ENCODE measurements at places on chromosomes 5 and 9.

- DNase-seq: no peak
Measured at GRCh38 chr9:91034976-91035824, 233.6 kb downstream of the SYK start.

- DNase-seq: no peak
Measured at GRCh38 chr5:143921525-143922311, 109.8 kb downstream of the HMHB1 start.

- DNase-seq: no peak
Measured at GRCh38 chr9:32136700-32137339, 247.6 kb upstream of the ACO1 start.

DNA sequence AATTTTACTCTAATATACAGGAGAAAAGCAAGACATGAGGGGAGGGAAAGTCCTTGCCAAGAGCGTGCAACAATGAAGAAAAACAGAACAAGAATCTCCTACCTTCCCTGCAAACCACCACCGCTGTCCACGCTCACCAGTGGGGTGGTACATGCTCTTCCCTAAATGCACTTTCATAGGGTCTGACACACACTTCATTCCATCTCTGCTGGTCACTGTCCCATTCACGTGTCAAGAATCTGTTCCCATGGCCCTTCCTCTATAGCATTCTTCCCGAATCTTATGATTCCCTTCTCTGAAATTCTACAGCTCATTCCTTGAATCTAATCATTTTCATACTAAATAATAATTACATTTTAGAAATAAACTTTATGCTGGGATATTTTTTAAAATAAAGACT, 11.4 kb upstream of the DNAH5 start:
- DNase-seq: no peak

GRCh38 chr5:178433273-178433775, 156.9 kb downstream of the COL23A1 start:
- DNase-seq: no peak

- no peak for DNase-seq
Measured at GRCh38 chr5:78116167-78116566, 178.3 kb downstream of the AP3B1 start.

- DNase-seq: no peak
Measured at GRCh38 chr5:163894645-163895044, 389.2 kb downstream of the MAT2B start.

DNA sequence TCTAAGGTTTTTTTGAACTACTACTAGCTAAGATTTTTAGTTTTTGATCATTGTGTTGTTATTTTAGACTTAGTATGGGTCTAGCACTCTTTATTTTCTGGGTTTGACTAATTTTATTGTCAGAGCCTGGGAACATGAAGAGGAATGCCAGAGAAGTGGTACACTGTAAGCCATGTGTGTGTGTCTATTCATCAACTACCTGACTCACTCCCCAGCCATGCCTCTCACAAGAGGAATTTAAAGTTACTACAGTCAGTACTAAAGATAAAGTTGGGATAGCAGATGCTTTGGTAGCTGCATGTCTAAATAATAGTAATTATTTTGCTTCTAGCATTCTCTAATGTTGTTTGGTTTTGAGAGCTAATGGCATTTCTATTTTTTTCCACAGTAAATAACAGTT, 264.8 kb downstream of the CSNK1G3 start:
- DNase-seq: no peak

DNA sequence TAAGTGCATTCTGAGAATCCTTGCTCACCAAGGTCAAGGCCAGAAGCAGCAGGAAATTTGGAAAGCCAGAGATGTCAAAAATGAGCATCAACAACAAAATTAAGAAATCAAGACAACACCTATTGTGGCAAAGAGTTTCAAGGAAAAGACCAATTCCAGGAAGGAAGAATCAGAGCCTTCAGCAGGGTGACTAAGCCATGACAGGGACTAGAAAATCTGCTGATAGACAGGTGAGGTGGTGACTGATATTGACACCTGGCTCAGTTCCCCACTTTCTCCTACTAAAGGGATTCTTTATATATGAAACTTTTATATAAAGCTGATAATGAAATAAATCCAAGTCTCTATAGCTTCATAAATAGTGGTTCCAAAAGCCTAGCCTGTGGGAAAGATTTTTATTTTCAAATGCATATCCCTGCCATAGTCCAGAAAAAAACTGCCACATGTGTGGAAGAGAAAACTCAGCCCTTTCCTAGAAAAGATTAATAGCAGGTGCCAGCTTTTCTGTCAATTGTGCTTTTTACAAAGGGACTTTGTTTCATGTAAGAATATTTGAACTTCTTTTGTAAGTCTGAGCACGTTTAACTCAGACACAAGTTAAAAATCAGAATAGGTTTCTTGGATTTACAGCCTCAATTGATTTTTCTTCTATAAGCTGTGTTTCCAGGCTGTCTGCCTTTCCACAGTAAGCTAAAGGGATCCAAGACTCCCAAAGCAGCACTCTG, 81.1 kb upstream of the GRAMD2B start:
- no peak for DNase-seq

DNA sequence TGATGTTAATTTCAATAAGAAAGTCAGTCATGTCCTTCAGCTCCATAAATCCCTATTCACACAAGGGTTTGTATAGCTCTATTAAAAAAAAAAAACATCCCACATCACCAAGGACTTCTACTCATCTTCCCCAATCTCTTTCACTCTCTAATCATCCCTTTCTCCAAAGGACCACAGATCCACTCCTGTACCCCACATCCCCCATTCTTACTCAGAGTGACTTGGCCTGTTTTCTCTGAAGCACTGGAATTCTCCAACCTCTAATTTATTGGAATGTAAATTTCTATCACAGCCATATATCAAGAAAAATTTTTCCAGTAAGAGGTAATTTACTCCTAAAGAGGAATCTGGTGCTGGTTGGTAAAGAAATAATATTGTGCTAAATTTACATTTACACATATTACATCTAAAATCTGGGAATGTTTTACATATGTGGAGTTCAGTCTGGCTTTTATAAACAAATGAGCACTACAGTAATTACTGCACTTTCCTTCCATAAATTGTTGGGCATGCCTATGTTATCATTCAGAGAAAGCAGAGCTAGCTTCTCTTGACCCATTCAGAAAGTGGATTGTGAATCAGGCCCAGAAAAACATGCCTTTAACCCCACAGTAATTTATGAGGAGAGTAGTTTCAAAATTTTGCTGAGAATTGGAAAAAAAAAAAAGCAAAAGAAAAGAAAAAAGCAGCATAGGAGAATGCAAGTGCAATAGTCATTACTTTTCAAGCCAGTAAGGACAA, 399.5 kb upstream of the TNC start:
- no peak for DNase-seq

DNA sequence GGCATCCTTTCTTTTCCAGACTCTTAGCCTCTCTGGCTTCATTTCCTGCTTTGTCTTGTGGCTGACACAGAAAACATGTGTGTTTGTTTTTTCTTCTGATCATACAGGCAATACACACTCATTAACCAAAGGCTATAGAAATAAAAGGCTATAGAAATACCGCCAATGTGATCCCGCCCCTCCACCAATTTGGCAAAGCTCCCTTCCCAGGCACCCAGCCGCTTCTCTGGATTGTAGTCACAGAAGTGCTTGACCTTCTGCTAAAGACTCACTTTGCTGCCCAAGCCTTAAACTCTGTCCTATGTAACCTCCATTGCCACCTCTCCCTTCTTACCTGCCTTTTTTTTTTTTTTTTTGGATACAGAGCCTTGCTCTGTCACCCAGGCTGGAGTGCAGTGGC, 5.3 kb downstream of the TXNDC15 start:
- no peak for DNase-seq

- no peak for DNase-seq
Measured at GRCh38 chr5:35626553-35626952, 8.9 kb downstream of the SPEF2 start.

DNA sequence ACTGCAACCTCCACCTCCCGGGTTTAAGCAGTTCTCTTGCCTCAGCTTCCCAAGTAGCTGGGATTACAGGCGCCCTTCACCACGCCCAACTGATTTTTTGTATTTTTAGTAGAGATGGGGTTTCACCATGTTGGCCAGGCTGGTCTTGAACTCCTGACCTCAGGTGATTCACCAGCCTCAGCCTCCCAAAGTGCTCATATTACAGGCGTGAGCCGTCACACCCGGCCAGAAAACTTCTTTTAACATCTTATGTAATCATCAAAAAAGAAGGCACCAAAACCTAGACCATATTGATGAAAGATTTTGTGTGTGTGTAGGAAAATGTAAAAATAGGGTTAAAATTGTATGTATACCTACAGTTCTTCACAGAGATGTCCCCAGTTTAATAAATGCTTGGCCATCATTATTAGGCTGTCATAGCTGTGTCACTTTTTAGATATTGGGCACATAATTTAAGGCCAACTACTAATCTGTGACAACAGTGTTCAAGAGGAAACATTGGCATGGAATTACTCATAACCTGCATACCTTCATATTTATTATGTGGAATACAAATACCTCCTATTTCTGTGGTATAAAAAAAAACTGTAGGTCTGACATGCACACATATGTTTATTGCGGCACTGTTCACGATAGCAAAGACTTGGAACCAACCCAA, 44.4 kb downstream of the RAD50 start:
- no peak for DNase-seq

Measured in stimulated activated CD4-positive, alpha-beta T cell treated with anti-CD3 and anti-CD28 coated beads, Interleukin-1b, Interleukin-23, amount 100 ng/mL, for 24 hours (primary cell).